ENCODE measurements at places on chromosomes 5 and 9.

- DNase-seq: no peak
Observed at GRCh38 chr9:113397203-113397631, 3.9 kb downstream of the ALAD start.

- peak; percentile 10 for DNase-seq
Observed at GRCh38 chr5:38921174-38921573, 75.4 kb downstream of the OSMR start.

- peak; percentile 92 for DNase-seq
Observed at GRCh38 chr9:128091144-128091543, 23.1 kb downstream of the SLC25A25 start.

GRCh38 chr9:37029776-37030610 lies 4.1 kb downstream of the PAX5 start:
- DNase-seq: no peak

- peak; percentile 41 for DNase-seq
Observed at GRCh38 chr9:88187631-88188030, 49.4 kb upstream of the SPATA31C2 start.

- no peak for DNase-seq
Observed at GRCh38 chr9:16743375-16743774, 127.1 kb downstream of the BNC2 start.

DNA sequence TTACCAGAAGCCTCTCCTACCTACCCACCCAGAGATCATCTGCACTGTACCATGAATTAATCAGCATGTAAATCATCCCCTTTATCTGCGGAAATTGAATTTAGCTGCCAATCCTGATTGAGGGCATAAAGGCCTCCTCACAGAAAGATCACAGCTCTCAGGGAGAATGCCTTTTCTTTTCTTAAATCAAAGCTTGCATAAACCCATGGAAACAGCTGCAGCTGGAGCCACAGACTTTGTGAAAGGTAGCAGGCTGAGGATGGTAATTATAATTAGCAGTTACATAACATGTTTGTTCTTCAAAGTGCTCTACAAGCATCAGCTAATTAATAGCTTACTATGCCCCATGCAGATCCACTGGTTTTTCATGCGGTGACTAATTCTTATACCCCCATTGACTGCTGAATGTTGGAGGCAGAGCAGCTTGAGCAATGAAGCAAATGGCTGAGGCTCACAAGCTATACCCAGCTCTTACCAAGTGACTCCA lies 54.6 kb downstream of the SUSD1 start:
- DNase-seq: no peak

GRCh38 chr5:141272906-141273305 lies 27.7 kb downstream of the PCDHB15 start:
- DNase-seq: no peak

GRCh38 chr9:86093788-86094555 lies 5.4 kb downstream of the GOLM1 start:
- DNase-seq: no peak

- DNase-seq: no peak
Observed at GRCh38 chr5:4553130-4553529, 587.0 kb upstream of the ADAMTS16 start.

DNA sequence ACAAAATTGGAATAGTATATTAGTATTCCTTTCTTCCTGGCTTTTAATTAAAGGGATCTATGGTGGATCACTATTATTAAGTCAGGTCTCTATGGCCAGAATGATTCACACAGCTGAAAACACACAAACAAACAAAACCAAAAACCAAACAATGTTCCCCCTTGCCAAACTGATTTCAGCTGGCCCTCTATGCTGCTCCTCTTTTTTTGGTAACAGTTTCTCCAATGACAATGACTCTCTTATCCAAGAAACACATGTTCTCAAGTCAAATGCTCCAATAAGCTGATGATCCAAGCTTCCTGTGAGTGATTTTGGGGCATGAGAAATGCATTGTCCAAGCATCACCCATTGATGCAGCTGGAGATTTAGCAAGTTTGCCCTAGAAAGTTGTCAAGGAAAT lies 193.4 kb upstream of the TUT7 start:
- DNase-seq: no peak

GRCh38 chr5:133751421-133751820 lies 139.1 kb upstream of the FSTL4 start:
- DNase-seq: no peak

GRCh38 chr5:167442922-167443321 lies 848.5 kb upstream of the WWC1 start:
- peak; percentile 58 for DNase-seq

DNA sequence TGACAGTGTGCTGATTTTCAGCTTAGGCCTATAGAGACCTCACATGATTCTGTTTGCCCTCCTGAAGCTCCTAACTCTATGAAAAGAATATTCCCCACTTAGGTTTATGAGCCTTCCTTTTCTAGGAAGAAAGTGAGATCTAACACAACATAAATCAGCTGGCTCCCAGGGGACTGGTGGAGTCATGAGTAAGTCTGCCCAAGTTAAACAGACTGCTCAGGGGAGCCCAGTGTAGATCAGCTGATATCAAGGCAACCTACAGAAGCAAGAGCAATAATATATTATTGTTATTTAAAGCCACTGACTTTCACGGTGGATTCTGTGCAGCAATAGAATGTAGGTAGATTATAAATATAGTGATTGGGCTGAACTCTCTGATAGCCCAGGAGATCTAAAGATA lies 1978.6 kb upstream of the CDH6 start:
- no peak for DNase-seq

DNA sequence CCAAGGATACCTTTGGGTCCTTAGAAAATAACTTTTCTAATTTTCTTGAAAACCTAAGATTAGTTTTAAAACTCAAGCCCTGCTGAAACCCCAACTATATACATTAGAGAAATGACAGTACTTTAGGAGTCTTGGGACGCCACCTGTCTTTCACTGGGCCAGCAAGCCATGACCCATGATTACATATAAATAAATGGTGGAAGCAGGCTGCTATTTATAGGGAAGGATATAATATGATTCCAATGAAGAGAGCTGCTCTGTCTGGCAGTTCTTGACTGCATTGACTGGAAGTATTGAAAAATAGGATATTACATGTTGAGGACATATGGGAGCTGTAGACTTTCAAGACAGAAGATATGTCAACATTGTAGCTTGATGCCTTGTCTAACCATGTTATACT lies 7.3 kb downstream of the JMY start:
- DNase-seq: no peak

- no peak for DNase-seq
Observed at GRCh38 chr5:129601576-129601975, 141.5 kb downstream of the ADAMTS19 start.

DNA sequence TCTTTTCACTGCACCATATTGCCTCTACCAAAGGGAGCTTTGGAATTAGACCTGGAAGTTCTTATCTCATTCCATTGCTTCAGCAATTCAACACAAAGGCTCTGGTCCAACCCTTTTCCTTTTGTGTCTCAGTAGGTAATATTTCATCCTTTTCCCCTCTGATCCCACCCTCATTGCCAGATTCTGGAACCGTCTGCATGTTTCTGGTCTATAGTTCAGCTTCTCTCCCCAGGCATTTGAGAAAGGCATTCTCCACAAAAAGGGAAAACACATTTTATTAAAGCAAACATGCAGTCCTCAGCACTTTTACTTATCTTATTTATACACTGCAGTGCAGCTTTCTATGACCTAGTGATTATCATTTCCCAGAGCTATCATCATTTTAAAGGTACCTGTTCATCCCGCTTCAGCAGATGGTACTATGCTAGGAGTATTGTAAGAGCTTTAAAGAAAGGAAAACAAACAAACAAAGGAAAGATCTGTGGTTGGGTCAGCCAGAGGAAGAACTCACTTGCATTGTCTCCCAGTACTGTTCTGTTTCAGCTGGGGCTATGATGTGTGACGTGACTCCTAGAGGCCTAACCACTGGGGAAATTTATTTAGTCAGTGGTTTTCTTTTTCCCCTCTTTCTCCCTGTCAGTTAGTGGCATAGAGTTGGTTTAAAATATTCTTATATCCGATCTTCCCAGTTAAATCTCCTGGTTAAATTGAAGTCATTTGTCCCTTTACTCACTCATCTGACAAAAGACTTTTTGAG lies 269.2 kb downstream of the TMEM38B start:
- no peak for DNase-seq

GRCh38 chr9:96183751-96184150 lies 118.2 kb downstream of the HSD17B3 start:
- DNase-seq: no peak

DNA sequence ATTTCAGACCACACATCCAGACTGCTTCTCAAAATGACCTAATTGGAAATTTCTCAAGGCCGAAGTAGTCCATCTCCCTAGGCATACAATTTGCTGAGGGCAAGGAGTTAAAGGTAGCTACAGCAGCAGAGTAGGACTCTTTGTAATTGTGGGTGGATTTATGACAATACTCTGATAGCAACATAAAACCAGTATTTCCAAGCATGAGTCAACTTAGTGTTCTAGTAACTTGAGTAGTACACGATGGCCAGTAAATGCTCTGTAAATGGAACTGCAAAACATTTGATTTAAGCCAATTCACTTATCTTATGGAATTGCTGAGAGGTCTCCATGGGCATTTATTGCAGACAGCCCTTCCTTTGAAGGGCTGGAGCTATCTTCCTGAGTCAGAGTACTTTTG lies 352.2 kb downstream of the PLK2 start:
- peak; percentile 42 for DNase-seq

- peak; percentile 40 for DNase-seq
Observed at GRCh38 chr9:111180811-111181210, 142.5 kb upstream of the LPAR1 start.

DNA sequence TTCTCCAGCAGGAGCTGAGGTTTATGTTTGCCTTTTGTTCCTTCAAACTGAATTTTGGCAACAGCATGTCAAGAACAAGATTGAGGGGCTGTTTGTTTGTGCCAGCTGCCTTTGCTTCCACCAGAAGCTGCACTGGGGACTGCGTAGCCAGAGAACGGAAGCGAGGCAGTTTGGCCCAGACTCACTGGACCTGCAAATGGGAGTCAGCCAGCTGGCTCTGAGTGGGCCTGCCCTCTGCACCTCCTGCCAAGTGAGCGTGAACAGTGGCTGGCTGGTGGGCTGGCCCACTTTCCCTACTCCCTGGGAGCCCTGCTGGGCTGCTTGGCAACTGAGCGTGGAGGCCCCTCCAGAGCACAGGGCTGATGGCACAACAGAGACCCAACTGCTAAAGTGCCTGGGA lies 111.6 kb downstream of the GALNT10 start:
- no peak for DNase-seq

GRCh38 chr5:171428809-171429542 lies 9.5 kb downstream of the FGF18 start:
- DNase-seq: no peak

DNA sequence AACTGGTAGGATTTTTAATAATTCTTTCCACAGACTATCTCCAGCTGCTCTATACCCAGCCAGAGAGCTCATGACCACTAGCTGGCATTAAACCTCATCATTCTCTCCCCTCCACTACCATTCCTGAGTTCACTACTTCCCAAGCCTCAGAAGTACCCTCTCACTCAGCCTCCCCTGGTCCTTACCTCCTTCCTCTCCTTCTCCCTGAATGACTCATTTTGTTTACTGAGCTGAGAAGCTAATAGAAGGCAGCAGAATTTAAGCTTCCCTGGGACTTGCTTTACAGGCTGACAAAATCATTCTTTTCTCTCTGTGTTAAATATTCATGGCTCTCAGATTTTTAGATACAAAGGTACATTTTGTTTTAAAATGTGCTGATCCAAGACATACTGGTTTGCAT lies 305.4 kb downstream of the TLR4 start:
- no peak for DNase-seq

DNA sequence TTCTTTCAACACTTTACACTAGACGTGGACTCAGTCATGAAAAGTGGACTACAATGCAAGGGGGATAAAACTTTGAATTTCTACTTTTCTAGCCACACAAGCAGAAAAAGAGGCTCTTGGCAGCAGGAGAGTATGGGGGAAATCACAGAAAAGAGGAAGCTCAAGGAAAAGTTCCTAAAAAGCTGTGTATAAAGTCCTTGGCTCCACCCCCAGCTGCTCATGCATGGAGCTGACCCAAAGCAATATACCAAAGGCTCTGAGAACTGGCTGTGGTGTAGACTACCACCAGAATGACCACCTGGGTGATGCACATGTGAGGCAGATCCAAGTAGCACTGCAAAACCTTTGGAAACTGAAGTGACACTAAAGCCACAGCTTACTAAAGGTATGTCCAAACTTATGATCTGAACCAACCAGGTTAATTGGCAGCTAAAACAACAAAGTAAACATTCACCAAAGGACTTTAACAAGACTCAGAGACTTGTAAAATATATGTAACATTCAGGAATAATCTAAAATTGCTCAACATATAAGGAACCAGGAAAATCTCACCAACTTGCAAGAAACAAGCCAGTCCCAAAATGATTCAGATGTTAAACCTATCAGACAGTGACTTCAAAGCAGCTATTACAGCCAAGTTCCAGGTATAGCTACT lies 55.5 kb upstream of the RASGRF2 start:
- DNase-seq: no peak

DNA sequence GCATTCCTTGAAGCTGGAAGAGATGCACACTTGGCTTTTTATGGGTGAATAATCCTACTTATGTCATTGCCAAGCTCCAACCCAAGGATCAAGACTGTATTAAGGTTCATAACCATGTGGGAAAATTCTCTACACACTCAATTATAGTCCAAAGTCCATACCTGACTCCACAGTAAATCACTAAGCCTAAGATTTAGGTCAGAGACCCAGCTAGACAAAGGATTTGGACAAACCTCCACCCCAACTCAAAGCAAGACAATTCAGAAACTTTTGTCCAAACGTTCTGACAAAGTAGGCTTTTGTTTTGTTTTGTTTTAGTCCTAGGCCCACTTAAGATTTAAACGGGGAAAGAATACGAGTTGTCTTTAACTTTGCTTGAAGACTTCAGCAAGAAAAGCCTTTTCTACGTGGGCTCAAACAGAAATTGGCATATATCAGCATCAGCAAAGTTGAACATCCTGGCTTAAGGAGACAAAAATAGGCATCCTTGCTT lies 1.7 kb downstream of the MEGF9 start:
- no peak for DNase-seq

Data from fibroblast of mammary gland (primary cell).